Stimulated activated CD4-positive, alpha-beta T cell treated with anti-CD3 and anti-CD28 coated beads, Interleukin-4, amount 100 ng/mL, for 4 hours (primary cell): ENCODE measurements at places on chromosomes 3 and 15.

DNA sequence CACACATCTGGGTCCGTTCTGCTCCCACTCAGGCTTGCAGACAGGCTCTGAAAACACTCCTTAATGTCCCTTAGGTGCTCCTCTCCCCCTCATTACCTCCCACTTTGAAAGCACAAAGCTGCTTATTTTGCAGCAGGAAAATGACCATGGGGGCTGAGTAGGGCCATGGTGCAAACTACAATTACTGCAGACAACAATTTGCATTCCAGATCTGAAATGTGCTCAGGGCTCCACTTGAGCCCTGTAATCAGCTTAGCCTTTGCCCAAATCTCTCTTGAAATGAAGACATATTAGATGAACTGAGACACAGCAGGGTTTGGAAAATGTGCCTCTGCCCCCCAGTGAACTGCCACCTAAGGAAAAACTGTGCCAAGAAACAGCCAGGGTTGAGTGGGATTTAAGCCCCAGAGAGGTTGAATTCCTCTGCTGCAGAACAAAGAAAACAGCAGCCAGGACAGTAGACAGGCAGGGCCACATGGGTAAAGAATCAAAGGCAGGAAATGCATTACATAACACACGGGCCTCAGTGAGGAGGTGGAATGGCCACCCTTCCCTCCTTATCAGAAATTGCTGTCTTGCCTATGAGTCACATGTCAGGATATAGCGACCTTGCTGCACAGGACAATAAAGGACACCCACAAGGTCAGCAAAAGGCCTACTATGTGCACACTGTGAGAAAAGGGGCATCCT, 126.8 kb upstream of the ARHGEF3 start:
- no peak for DNase-seq

DNA sequence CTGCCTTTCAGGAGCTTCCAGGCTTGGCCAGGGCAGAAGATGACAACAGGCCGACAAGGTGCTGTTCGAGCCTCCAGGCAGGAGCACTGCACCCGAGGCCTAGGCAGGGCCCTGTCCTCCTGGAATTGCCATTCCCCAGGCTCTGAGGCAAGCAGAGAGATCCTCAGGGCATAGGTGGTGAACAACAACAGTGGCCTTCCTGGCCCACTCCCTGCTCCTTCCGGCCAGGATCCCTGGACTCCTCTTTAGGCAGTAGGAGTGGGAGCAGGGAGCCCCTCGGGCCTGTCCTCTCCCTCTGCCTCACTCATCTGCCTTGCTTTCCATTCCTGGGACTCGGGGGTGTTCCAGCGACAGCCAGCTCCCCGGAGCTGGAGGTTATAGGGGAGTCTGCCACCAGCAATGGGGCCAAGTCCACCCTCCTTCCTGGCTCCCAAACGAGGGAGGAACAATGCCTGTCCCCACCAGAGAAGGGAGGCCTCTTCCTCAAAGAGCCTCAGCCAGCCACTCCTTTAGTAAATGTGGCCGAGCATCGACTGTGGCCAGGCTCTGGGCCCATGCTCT, 135.0 kb downstream of the NUP210 start:
- DNase-seq: no peak

- no peak for DNase-seq
Observed at GRCh38 chr3:30673425-30674341, 67.3 kb downstream of the TGFBR2 start.

DNA sequence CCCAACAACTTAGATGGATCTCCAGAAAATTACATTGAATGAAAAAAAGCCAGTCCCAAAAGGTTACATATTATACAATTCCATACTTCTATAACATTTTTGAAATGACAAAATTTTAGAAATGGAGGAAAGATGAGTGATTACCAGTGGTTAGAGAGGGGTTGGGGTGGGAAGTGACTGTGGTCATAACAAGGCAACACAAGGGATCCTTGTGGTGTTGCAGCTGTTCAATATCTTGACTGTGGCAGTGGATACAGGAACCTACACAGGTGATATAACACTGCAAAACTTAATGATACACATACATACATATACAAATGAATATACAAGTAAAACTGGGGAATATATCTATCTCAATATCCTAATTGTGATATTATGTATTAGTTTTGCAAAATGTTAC, 9.6 kb downstream of the GOLGB1 start:
- no peak for DNase-seq

DNA sequence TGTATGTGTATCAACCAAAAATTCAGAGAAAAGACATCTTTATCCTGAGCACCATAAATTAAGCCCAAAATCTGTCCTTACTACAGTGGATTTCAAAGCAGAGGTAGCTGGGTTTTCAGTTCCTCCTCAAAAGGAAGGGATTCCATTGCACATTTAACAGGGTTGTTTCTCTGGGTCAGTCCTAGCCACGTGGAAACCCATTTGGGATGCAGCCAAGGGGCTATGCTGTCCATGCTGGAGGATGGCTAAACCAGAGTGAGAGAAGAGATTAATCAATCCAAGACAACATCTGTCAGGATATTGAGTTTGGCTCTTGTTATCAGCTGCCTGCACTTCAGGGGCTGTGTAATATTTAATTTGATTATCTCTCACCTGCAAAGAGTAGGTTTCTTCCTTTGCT, 28.1 kb downstream of the LSAMP start:
- DNase-seq: no peak

- DNase-seq: no peak
Observed at GRCh38 chr3:132317229-132317948, at the start of gene ACP3. Gene ACP3 (plus strand): TSS chr3:132317407. CDS start chr3:132317457, 50 bp downstream.

GRCh38 chr3:162052636-162053035, 556.0 kb downstream of the OTOL1 start:
- DNase-seq: no peak

DNA sequence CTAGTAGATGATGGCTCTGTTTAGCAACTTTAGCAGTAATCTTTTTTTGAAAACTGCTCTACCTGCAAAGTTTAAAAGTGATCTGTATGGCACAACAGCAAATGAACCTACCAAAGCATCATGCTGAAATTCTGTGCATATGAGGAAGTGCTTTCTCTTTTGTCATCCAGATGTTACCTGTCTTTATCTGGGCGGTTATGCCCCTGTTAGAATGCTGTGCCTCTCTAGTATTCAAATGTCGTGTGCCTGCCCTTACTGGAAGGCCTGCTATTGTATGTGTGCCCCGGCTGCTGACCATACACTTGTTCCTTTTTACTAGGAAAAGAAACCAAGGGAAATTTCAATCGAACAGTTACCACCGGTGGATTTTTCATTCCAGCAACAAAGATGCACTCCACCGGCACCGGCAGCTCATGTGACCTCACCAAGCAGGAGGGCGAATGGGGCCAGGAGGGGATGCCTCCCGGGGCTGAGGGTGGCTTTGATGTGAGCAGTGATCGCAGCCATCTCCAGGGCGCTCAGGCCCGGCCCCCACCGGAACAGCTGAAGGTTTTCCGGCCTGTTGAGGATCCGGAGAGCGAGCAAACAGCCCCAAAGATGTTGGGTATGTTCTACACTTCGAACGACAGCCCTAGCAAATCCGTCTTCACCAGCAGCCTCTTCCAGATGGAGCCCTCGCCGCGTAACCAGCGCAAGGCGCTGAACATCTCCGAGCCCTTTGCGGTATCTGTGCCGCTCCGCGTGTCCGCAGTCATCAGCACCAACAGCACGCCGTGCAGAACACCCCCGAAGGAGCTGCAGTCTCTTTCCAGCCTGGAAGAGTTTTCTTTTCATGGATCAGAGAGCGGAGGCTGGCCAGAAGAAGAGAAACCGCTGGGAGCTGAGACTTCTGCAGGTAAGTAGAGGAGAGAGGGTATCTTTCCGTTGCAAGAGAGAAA, 61.6 kb downstream of the TMEM39A start:
- DNase-seq: no peak

DNA sequence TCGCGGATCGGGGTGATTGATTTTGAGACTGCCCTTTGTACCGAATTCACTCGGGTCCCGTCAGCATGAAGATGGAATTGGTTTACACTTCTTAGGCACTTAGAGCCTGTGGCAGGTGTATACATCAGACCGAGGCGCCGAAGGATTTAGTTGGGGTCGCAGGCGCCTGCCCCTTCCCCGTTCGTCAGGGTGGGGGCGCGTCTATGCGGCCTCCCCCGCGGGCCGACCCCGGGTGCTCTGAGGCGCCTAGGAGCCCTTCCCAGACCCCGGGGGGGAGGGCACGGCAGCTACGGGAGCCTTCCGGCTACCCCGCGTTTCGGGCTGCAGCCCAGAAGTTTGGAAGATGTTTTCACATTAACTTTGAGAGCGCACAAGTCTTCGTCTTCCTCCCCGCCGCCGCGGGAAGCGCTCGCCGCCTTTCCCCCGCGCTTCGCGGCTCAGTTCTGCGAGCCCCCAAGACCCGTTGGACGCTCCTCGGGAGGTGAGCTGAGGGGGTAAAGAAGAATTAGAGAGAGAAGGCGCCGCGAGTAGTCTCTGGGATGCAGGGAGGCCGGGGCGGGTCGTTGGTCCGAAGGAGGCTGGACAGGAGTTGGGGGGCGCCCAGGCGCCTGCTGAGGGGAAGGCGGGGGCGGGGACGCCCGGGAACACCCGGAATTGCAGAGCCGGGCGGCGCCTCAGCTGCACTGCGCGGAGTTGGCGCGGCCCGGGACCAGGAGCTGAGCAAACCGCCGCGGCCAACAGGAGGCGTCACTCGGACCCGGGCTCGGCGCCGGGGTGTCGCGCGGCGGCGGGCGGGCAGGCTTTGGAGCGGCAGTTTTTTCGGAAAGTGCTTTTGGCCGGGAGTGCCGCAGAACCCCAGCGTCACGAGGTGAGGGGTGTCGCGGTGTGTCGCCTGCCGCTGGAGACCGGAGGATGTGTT, 780 bp downstream of the TIPARP start:
- peak; percentile 39 for DNase-seq

DNA sequence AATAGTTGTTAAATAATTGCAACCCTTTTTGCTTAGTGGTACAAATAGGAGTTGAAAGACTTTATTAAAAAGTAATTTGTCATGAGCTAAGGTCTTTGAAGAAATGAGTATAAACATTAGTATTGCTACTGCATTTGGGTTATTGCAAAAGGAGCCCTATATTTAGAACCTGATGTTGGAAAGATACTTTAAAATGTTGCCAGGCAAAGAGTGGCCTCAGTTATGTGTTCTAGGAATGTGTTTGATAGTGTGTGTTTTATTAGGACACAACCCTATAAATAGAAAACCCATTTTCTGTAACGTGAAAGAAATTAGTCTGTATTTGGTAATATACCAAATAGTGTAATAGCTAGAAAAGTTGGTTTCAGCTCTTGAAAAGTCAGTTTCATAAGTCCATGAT, 10.7 kb downstream of the VPS8 start:
- no peak for DNase-seq

- DNase-seq: no peak
Observed at GRCh38 chr3:43675593-43675992, 15.1 kb upstream of the ABHD5 start.

DNA sequence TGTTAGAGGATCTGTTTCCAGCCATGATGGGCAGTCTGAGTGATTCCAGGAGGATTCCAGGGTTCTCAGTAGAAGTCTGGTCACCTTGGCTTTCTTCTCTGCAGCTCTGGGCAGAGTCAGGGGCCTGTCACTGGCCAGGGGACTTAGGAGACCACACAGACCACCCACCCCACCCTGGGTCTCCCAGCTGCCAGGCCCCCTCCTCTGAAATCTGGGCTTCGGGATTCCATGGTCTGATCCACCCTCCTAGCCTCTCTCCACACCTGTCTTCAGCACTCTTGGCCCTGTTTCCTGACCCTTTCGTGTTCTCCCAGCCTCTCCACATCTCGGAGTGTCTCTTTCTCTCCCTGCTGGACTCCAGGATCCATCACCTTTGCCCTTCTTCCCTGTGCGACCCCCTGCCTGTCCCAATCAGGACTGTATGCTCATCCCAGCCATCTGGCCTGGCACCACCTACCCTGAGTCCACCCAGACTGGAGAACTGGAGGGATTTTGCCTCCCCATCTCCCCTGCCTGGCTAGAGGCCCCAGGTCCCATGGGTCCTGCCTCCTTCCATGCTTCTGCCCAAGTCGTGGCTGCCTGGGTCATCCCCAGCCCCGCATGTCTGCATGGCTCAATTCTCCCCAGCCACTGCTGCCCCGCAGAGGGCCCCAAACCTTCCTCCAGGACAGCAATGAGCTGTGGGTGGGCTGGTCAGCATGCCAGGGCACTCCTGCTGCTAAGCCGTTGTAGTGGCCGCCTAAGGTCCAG, 34.3 kb downstream of the GOLGA6L10 start:
- DNase-seq: no peak

GRCh38 chr3:162491952-162492351, 995.3 kb downstream of the OTOL1 start:
- DNase-seq: no peak

DNA sequence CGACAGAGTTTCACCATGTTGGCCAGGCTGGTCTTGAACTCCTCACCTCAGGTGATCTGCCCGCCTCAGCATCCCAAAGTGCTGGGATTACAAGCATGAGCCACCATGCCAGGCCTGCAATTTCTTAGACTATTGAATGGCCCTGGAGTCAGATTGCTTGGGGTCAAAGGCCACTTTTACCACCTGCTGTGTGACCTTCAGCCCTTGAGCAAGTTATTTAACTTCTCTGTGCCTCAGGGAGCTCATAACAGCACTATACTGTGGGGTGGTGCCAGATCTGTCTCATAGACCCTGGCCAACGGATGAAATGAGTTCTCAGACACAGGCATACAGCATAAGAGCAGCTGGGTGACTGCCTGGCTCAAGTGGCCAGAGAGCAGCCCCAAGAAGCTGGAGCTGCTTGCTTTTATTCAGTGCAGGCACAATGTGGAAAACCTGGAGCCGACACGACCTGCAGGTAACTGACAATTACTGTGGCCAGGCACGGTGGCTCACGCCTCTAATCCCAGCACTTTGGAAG, 44.9 kb upstream of the FURIN start:
- no peak for DNase-seq

- no peak for DNase-seq
Observed at GRCh38 chr3:150110097-150110496, 139.4 kb upstream of the PFN2 start.

DNA sequence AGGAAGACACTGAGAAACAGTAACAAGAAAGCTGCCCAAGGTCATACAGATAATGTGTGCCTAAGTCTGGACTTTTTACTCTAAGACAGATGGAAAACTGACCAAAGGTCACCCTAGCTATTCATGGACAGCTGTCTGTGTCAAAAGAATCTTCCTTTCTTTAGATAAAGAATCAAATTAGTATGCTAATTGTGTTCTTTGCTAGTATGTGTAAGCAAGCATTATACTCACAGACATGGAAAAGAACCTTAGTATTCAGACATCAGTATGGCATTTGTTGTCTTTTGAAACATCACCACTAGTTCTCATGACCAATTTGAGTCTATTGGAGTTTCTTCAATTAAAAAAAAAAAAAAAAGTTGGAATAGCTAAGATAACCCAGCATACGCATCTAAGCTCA, 91.8 kb upstream of the SOX2 start:
- DNase-seq: no peak

DNA sequence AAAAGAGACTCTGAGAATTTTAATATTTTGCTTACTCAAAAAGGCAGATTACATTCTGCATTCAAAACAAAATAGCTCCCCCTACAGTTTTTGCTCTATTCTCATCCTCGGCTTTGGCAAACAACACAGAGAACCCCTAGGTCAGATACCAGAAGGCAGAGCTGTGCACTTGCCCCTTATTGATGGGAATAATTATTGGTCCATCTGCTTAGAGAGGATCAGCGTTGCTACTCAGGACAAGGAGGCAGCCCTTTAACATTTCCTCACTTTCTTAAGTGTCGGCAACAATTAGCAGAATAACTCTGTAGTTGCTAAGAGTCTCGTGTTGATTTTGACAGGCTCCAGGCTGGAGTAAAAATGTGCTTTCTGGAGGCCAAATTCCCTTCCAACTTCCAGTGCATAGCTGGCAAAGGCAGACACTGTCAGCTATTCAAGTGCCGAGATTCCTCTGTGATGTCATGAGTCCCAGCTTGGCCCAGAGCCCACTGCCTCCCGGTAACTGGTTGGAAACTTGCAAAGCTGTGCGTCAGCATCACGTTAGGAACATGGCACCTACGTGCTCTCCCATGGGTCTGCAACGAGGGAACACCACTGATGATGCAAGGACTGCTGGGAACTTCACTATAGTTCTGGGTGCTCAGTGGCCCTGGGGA, 482.7 kb upstream of the ADAMTS9 start:
- no peak for DNase-seq
